Naive thymus-derived CD8-positive, alpha-beta T cell (primary cell): ENCODE measurements at places on chromosomes 7 and 10.
A peak's percentile ranks its signal among the peaks of the same experiment; 100 is the strongest.

GRCh38 chr7:115748123-115748738 lies 282.3 kb downstream of the TFEC start:
- DNase-seq = no peak

GRCh38 chr10:72089618-72090017 lies 1.3 kb upstream of the SPOCK2 start:
- DNase-seq = no peak

GRCh38 chr10:124066781-124067714 lies 26.4 kb downstream of the CHST15 start:
- no peak for DNase-seq

DNA sequence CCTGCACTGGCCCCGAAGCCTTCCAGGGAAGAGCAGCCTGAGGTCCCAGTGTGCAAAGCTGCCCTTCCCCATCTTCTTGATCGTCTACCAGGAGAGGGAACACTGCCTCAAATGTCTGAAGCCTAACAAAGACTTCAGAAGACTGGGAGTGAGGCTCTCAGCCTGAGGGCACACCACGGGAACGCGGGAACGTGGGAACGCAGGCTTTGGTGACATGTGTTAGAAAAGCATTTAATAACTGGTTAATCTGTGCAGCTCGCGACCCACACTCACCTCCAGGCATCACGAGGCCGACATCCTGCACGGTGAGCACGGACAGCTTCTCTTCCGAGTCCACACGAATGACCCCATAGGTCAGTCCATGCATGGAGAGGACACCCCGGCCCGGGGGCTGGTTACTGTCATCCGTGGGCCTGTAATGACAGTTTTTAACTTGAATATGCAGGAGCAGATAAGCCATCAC lies 234.0 kb downstream of the ZMYND11 start:
- DNase-seq = no peak

DNA sequence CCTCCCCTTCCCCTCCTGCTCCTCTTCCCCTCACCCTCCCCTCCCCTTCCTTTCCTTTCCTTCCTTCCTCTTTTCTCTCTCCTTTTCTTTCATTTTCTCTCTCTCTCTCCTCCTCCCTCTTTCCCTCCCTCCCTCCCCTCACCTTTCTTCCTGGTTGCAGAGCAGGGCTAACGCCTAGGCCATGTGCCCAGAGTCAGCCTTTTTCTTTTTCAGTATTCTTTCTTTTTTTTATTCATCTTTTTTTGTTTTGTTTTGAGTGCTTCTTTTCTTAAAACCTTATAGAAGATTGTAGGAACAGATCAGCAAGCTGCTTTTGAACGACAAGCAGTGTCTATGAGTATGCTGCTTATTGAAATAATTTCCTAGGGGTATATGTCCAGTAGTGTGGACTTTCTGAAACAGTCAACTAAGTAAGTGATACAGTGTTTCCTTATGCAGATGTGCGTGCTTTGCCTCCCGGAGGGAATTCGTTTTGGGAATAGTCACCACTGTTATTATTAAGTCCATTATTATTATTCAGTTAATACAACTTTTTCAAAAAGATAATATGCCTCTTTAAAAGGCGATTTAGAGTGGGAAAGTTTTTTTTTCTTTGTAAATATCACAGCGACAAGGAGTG lies 219.2 kb downstream of the CAMK1D start:
- no peak for DNase-seq

DNA sequence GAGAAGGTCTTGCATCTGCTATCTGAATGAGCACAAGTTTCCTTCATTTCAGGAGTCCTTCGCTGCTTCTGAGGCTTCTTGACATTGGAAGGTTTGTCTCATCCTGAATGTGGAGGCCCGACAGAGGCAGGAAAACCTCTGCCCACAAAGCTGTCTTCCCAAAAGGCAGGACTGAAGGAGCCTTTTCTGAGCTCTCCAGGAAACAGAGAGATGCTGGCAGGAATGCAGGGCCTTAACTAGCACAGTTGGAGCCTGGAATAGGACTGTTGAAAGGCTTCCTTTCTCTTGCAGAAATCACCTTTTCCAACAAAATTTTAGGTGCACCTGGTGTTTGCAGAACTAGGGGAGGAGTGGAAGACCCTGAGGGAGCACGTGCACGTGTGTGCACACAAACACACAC lies 637.4 kb upstream of the MKI67 start:
- no peak for DNase-seq

DNA sequence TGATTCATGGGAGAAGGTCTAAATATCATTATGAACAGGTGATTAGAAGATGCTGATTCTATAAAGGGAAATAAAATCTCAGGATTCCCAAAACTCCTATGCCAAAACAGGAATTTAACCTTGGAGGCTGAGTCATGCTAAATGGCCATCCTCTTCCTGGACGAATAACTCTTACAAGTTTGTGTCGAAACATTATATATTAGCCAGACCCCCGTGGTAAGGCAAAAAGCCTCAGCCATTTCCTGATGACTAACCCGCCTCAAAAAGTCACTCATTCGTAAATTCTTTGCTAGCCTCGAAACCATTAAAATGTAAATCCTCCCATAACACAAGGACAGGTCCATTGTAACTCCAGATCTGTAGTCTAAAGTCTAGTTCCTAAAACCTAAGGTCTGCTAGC lies 32.0 kb downstream of the CUL2 start:
- DNase-seq = no peak

DNA sequence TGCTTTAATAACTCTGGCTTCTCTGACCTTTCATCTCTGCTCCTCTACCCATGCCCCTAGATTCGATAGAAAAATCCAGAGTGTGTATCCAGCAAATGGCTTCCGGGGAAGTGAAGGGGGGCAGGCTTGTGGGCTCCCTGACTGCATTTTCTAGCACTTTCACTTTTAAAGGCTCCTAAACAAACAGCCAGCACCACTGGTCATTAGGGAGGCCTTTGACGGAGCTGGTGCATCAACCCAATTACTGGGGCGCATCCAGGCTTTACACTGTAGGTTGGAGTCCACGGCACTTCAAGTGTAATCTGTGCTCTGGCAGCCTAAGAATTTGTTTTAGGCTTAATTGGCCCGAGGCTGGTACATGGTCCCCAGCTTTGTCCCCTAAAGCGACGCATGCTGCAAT lies 291.9 kb downstream of the GFRA1 start:
- no peak for DNase-seq

DNA sequence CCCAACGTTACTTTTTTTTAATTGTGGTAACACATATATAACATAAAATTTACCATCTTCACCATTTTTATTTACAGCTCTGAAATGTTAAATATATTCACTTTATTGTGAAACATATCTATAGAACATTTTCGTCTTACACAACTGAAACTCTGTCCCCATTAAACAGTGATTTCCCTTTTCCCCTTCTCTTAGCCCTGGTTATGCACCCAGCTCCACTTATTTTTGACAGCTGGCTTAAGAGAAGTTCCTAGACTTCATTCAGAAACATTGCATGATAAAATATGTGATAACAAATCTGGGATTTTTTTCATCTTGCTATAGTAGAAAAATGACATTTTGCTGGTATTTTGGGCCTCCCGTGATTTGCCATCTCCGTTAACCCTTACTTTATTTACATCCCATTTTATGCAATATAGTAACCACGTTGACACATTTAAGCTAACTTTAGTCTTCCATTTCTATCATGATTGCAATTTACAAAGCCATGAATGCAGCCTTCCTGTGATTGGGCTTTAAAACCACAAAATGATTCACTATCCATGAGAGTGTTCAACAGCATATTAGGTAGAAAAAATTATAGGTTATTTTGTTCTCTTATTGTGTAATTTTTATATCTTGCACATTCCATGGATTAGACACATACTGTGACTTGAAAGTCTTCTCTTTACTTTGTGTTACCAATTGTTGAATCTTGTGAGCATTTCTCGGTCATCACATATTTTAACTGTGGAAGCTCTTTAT lies 139.6 kb downstream of the SND1 start:
- no peak for DNase-seq

DNA sequence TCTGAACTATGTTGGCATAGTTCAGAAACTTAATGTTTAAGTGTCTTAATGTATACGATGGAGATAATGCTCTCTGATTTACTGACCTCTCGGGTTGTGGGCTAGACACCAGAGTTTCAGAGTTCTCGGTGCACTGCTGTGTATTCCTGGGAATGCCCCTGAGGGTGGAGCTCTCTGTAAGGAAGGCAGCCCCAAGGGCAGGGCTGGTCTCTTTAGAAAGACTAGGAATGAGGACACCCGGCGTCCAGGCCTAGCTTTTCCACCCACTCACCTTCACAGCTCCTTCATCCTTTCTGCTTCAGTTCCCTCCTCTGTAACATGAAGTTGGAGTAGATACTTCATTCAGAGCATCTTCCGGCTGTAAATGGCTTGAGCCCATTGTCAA lies 536.6 kb upstream of the GALNT17 start:
- no peak for DNase-seq

DNA sequence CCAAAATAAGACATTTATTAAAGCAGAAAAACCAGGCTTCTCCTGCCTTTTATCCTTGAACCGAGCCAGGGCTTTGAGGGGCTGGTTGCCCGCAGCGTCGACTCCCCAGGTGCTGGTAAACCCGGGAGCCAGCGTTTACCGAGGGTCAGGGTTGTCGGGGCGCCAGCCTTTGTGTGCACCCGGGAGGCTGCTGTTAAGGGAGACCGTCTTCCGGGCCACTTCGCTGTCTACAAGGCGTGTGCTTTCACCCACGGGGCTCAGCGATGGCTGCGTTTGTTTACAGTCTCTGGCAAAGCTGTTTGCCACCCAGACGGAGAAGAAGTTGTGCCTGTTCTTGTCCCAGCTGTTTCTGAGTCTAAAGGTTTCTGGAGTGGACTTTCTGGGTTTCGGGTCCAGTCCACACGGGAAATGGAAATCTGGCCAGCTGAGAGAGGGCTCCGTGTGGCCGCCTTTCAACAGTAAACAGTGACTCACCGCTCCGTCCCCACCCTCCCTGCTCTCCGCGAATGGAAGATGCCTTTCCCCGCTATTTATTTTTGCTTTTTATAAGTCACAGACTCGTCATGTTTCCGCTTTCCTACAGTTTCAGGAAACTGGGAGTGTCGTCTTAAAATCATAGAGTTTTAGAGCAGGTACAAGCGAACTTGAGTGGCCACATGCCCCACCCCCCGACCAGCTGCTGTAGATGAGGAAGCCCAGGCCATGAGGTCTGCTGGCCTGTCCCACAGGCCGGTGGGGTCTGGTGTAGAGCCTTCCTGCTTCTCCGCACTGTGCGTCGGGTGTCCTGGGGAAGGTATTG lies 2.2 kb downstream of the MAFK start:
- DNase-seq = peak; percentile 61

DNA sequence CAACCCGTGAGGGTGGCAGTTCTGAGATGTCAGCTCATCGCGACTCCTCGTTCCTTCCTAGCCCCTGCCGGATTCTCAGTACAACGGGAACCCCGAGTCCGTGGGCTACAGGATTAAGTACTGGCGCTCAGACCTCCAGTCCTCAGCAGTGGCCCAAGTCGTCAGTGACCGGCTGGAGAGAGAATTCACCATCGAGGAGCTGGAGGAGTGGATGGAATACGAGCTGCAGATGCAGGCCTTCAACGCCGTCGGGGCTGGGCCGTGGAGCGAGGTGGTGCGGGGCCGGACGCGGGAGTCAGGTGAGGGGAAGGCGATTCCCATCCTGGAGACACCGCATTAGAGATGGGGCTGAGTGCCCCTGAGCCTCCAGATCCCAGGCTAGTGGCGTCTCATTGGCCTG lies 568.1 kb upstream of the FOXK1 start:
- no peak for DNase-seq

- peak; percentile 46 for DNase-seq
These were observed 12.6 kb downstream of the KLLN start for GRCh38 chr10:87850742-87851205.

GRCh38 chr7:103912891-103913605 lies 76.4 kb downstream of the RELN start:
- DNase-seq = no peak

DNA sequence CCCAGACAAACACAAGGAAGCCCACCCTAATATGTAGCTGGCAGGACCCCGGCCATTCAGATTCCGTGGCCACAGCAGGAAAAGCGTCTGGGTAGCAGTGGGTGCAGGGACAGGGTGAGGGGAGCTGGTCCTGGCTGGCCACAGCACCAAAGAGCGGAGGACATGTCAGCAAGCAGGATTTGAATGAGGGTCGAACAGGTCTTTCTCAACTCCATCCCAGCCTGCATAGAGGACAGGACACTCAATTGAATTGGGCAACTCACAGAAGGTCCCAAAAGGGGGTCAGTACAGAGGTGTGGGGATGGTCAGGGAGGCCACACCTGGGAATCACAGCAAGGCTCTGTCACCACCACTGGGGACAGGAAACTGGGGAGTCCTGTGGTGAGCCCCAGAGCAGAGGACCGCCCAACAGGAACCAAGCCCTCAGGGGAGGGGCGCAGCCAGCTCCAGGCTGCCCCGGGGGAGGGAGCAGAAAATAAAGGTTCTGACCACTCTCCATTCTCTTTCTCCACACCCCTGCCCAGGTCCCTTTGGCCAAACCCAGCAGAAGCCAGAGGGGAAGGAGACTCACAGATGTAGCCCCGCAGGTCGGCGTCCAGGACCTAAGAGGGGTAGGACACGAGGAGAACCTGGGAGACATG lies 108.7 kb upstream of the PPP2R2D start:
- no peak for DNase-seq

- no peak for DNase-seq
These were observed 6.7 kb downstream of the RASSF4 start for GRCh38 chr10:44966129-44966815.

DNA sequence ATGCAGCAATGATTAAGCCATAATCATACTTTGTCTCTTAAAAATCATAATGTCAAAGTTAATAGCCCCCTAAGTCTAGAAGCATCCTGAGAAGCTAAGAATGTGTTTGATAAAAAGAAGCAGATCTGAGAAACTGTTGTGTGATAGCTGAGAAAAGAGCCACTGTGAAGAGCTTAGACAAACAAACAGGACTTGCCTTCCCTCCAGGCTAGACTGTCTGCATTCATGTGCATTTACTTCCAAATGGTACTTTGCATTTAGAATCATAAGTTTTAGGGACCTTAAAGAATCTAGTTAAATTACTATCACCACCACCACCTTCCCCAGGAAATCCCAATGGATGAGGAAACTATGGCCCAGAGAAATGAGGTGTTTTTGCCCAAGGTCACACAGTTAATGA lies 62.7 kb upstream of the NFKB2 start:
- DNase-seq = no peak

- DNase-seq = no peak
These were observed 43.5 kb downstream of the TRRAP start for GRCh38 chr7:98921608-98922372.
